NCI-H748 treated with DMSO at 0.1 percent for 48 hours (cell line): ENCODE measurements at places on chromosomes 7 and 10.

DNA sequence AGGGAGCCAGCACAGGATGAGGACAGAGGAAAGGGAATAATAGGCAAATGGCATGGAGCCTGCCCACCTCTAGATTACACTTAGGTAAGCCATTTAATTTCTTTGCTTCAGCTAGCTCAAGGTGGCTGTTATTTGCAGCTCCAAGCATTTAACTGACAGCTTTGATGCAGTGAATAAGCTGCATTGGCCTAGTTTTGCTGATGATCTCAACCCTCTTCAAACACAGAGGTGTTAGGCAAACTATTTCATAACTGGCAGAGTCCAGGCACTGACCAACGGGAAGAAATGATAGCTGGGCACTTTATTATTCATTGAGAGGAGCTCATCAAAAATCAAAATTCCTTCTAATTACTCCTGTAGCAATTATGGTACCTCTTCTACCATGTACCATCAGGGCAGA is 317.4 kb downstream of the BMPER start:
- DNase-seq = no peak

DNA sequence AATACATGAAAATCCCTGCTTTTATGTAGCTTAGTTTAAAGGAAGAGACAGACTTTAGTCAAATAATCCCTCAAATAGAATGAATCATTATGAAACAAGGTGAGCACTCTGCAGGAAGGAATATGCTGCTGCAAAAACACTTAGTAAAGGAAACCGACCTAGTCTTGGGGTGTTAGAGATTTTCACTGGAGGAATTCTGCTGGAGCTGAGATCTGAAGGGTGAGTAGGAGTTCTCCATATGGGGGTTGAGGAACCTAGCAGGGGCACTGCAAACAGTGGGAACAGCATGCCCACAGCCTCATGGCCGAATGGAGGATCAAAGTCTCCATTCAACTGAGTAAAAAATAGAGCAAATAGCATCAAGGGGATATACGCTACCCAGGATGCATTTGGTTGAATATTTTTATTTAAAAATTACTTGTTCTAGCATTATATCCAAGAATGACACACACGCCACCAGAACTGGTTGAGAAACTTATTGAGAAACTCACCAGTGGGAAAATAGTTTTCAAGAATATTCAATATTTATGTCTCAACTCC is 3.5 kb downstream of the ITIH2 start:
- DNase-seq = no peak

GRCh38 chr10:32982293-32982709 is 24.3 kb upstream of the ITGB1 start:
- DNase-seq = no peak

DNA sequence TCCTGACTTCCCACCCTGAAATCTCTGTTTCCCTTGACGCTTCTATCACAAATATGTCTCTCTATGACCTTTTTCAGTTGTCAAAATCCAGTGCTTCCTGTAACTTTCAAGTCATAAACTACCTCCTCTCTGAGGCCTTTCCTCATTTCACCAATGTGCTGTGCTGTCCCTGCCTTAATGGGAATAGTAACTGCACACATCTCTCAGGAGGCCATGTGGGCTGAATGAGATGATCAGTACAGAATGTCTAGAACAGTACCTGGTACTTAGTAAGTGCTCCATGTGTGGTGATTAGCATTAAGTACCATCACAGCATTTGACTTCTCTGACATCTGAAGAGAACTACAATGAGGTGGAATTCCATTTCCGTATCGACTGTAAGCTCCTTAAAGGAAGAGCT is 588.5 kb downstream of the KCNMA1 start:
- no peak for DNase-seq

DNA sequence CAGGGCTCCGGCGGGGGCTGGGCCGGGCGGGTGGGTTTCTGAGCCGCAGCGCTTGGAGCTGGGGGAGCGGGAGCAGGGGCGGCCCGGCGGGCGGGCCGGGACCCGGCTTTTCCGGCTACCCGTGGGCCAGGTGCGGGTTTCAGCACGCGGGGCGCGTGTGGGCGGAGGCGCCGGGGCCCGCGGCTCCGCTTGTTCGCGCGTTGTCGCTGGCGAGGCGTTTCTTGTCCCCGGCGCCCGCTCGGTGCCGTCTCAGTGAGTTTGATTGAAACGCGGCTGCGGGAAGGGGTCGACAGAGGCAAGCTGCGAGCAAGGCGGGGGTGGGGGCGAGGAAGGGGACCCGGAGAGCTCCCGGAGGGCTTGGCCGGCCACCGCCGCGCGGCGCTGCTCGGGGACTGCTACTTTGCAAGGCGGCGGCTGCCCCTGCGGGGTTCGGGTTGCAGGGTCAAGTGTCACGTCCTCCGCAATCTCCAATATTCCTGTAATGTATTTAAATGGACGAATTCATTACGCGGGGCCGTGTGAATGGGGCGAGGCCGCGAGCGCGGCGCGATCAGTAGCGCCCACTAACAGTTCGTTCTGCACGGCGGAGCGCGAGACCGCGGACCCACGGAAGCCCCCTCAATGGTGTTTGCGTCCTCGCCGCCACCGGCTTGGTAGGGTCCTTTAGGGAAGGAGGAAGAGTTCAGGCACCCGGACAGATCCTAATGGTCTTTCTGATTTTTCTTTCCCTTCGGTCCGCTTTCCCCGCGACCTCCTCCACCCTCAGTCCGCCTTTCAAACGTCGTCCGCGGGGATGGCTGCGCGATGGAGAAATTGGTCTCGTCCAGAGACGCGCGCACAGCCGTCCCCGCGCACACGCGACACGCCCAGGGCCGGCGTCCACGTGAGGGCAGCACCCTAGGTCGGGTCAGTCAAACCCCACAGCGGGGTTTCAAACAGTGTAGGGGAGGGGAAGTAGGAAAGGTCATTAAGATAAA is 76.9 kb downstream of the INSIG1 start:
- no peak for DNase-seq

GRCh38 chr7:47624689-47625088 is 42.8 kb upstream of the TNS3 start:
- DNase-seq = no peak

- DNase-seq = no peak
Observed at GRCh38 chr10:125264757-125265578, 104.6 kb upstream of the CTBP2 start.

- DNase-seq = no peak
Observed at GRCh38 chr10:91977491-91977890, 53.9 kb downstream of the BTAF1 start.

- no peak for DNase-seq
Observed at GRCh38 chr10:109062371-109062770, 860.9 kb downstream of the XPNPEP1 start.

DNA sequence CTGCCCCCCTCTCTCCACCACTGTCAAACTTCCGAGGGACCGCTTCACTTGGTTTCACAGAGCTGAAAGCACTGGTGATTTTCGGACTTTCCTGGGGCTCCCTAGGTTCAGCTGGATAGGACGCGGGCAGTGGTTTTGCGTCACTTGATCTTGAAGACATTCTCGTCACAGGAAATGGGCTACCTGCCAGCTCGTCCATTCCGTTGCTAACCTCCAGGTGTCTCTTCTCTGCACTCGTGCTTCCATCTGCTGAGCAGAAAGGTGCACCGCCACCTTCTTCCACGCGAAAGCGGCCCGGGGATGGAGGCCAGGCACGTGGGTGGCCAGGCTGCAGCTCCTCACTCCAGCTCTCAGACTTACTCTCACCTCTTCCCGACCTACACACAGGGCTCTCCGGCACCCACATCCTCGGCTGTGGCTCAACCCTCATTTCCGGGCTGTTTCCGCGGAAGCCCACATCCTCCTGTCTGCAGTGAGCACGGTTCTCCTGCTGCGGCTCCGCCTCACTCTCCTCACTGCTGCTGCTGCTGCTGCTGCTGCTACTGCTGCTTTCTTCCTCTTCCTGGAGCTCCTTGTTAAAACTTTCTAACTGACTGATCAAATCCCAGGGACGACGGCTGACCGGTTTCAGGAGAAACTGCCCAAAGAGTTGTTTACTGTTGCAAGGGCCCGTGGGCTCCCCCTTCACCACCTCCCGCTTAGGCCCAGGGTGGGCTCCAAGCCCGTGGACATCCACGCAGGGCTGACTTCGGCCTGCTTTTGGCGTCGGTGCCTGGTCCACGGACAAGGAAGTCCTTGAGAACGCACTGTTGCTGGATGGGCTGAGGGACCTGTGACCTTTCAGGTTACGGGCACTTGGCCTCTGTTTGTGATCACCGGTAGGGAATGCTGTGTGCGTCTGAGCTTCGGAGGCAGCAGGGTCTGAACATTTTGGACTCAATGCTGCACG is 32.1 kb downstream of the JCAD start:
- DNase-seq = no peak

DNA sequence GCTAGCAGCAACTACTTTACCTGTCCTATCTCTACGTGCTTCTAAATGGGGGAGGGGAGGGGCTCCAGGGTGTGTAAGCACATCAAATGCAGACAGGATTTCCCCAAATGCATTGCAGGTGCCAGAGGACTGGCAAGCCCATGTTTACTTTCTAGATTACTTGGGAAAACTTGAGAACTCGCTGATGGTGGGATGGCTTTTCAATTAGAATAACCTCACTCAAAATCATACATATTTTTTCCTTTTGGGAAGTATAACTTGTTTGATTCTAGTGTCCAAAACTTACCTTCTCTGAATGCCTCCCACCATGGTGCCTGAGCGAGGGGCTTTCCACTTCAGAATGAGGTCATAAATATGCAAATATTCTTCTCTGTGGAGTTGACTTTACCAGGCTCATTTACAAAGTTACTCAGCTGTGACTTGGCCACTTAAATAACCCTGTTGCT is 191.3 kb upstream of the RHOBTB1 start:
- DNase-seq = no peak

- DNase-seq = no peak
Observed at GRCh38 chr7:80859272-80859970, 59.4 kb downstream of the SEMA3C start.

GRCh38 chr10:110006358-110007160 is 1.2 kb upstream of the ADD3 start:
- peak; percentile 8 for DNase-seq

DNA sequence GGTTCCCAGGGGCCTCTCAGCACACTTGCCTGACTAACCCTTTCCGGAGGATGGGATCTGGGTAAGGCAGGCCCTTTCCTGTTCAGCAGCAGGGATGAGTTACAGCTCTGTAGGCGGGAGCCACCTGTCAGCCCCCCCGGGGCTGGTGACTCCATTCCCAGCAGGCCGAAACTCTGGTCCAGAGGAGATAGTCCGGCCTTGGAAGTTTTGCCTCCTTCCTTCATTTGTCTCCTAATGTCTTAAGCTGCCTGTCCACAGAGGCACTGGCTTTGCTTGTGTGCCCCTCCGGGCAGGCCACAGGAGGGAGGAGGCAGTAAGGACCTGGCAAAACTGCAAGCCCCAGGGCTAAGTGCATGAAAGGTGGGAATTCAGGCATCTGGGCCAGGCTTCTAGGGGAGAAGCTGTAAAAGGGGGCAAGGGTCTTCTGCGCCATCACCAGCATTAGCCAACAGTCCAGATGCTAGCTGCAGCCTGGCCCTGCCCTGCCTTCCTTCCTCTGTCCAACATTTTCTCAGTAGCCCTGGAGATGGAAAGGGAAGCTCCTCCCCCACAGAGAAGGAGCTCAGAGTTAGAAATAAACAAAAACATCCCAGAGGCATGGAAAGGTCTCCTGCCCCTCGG is 1.2 kb downstream of the ADIRF start:
- no peak for DNase-seq

DNA sequence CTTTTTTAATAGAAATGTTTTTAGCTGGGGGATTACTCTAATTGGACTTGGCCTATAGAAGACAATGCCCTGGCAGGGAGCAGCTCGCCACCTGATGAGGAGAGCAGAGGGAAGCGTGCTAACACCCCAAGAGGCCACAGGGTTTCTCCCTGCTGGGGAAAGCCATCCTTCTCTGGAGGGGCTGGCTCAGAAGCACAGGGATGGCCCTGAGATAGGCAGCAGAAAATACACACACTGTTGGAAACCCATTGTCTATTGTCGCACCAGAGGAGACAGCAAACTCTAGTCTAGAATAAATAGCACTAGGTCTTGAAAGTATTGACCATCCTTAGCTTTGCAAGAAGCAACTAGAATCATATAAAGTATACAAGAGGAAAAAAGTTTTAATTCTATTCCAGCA is 5.4 kb downstream of the COBL start:
- DNase-seq = no peak

GRCh38 chr7:53596230-53596629 is 560.8 kb downstream of the POM121L12 start:
- no peak for DNase-seq

DNA sequence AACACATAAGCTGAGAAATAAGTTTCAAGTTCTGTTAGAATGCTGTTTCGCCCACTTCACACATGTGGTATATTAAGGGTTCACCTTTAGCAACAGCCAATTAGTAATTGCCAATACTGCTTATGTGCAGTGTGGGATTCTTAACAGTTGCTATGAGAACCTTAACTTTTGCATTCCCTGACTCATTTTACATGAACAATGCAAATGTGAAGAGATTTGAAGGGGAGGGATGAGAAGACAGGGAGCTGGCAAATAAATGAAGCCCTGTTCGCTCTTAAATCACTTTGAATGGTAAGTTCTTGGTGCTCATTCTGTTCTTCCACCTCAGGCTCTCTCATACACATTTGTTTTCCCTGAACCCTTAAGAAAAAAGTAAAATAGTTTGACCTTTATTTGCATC is 82.3 kb downstream of the LRRC4 start:
- DNase-seq = no peak

- no peak for DNase-seq
Observed at GRCh38 chr7:104264285-104264684, 56.5 kb upstream of the ORC5 start.

- DNase-seq = no peak
Observed at GRCh38 chr10:59358576-59358975, 3.8 kb downstream of the FAM13C start.

DNA sequence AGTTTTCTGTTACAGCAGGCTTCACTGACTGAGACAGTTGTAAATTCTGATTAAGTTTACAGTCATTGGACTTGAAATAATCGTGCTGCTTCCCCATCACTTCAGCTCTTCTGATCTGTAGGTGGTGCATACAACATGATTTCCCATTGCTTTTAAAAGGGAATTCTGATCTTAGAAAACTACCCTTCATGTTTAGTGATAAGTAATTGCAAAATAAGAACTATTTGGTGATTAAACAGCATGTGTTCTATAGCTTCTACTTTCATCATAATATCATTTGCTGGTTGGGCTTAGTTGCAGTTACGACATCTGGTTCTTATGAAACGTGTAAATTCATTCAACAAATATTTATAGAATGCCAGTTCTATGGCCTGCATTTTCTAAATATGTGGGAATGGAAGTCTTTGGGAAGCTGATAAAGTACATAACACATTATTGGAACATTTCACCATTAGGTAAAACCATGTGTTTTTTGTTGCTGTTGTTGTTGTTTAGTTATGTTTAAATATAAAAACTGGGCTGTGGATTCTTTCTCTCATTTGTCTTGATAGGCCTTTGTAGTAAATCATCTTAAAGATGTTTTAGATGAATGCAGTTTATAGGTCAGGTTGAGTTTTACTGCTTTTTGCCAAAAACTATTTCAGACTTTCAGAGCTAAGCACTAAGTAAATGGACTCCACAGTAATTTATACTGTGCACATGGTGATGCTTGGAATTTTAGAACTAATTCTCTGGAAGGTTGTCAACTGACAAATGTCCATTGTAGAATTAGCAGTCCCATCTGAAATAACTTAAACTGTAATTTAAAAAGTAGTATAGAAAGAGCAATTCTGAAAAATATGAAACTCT is 13.1 kb downstream of the GNAI1 start:
- no peak for DNase-seq

GRCh38 chr7:91660734-91661356 is 219.7 kb downstream of the MTERF1 start:
- DNase-seq = no peak

- no peak for DNase-seq
Observed at GRCh38 chr10:133400624-133401424, 6.9 kb downstream of the MTG1 start.
